ENCODE measurements at places on chromosomes 3 and 15.

GRCh38 chr3:100159331-100160153, 45.2 kb upstream of the FILIP1L start:
- peak; percentile 50 for DNase-seq

- no peak for DNase-seq
These were observed 92.3 kb upstream of the P2RY1 start for GRCh38 chr3:152742368-152743347.

DNA sequence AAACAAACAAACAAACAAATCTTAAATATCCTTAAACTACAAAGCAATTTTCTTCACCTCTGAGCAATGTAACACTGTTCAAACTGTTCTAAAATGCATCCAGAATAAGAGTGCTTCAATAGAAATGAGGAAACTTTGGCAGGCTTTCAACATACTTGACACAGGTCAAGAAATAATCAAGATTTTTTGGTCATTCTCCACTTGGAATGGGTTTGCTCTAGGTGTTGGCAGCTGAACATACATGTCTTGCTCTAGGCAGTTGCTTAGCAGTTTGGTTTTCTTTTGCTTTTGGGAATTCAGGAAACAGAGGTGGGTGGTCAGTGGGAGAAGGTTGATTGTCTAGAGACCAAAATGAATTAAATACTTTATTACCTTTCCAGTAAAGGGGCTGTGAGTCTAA, 1.4 kb upstream of the LRRC3B start:
- DNase-seq, result no peak

DNA sequence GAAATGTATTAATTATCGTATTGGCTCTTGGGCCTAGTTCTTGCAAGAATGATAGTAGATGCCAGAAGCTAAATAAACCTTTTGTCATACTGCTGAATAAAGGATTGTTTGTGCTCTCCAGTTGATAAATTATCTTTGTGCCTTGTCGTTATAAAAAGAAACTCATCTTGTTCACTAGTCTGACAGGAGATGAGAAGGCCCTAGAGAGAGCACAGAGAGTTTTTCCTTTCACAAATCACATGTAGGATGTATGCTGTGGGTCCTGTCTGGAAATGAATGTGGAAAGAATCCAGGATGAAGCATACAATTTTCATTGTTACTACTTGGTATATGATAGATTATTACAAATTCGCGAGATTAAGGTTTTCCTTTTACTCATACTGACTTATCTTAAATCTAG, 113.0 kb downstream of the NLGN1 start:
- no peak for DNase-seq

GRCh38 chr15:60003243-60004008, 685 bp upstream of the FOXB1 start:
- no peak for DNase-seq

DNA sequence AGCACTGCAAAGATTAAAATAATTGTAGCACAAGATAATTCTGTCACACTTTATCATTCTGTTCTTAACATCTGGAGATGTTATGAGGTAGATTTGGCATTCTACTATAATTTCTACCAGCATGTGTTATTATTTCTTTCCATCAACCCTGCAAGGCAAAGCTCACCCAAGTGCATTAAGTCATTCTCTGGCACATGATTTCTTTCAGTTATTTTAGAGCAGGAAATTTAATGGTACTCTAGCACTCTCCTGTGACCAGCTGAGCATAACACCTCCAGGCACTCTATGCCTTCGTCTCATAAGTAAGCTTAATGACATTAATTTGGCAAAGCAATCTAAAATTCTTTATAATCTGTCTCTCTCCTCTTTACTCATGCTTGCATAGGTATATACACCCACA, 300.2 kb upstream of the GPR149 start:
- DNase-seq, result no peak

DNA sequence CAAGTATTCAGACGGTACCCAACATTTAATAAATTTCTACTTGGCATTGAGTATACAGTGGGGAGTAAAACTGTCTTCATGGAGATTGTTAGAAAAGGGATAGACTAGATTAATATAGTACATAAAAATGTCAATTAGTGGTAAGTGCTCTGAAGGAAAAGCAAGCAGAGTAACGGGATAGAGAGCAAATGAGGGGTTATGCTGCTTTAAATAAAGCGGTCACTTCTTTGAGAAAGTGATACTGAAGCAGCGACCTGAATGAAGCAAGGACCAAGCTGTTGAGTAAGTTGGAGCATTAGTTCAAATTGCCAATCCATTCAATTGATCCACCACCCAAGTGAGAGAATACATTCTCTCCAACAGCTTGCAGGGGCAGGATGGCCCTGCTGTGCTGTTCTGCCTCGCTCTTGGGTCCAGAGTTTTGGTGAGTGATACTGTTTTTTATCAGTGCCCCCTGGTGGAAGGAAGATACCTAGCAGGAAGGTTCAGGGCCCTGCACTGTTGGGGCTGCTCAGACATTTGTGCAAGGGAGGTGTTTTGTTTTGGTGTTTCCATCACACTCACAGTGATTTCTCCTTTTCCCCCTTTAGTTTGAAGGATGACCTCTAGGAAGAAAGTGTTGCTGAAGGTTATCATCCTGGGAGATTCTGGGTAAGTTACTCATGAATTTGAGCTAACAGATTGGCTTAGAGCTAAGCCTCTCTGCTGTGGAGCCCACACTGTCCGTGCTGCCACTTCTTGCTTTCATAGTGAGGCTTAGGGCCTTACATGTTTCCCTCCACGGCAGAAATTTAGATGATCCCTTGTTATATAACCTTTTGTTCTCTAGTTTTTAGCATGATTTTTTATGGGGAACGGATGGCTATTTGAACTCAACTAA, 69.0 kb downstream of the RAB7A start:
- DNase-seq, result peak; percentile 14

- DNase-seq, result no peak
These were observed 101.4 kb downstream of the TFG start for GRCh38 chr3:100810671-100811070.
